ENCODE measurements at places on chromosomes 5 and 9.

DNA sequence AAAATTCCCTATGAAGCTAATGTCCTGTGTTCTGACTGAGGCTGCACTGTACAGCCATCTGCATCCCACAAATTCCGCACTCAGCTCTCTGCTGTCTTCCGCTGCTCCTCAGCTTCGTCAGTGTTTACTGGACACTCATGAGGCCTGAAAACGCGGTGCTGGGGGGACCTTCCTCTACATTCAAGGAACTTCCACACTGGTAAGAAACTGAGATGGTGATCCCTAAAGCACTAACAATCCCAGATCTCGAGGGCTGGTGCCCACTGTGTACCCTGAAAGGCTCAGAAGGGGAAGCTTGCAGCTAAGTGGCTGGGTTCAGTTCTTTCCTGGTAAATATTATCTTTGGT, 117.9 kb downstream of the NRG2 start:
- DNase-seq = no peak

- peak; percentile 12 for DNase-seq
These were observed 25.2 kb downstream of the COL23A1 start for GRCh38 chr5:178564811-178565550.

- no peak for DNase-seq
These were observed 85.1 kb downstream of the BRINP1 start for GRCh38 chr9:119284118-119284517.

GRCh38 chr9:14383294-14383693, 69.4 kb upstream of the NFIB start:
- DNase-seq = peak; percentile 81

GRCh38 chr9:123925161-123925560, 4.8 kb downstream of the DENND1A start:
- DNase-seq = no peak

DNA sequence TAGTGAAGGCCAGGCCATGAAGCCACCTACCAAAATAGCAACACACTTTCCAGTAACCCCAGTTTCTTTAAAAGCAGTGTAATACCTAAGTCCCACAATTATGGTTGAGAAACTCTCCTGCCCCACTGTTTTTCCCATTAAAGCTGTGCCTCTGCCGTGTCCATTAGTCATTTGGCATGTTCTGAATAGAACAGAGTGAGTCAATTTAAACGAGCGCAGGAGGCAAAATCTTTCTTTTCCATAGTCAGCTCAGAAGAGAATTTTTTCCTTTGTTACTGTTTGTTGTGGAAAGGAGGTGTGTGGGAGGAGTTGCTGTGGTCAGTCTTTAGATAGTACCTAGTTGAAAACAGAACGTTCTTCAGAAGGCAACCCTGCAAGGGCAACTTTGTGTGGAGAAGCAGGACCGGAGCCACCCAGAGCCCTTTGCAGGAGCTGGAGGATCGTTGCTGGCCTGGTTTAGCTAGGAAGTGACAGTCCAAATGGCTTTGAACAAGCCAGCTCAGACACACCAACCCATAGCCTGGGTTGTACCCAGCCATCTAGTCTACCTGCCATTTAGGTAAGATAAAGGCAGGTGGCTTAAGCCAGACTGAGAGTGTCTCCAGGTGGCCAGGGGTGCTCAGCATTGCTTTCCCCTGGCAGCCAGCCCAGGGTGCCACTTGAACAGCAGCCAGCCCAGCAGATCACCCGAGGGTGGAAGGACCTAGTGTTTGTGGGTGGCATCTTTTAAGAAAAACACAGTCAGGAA, 30.4 kb downstream of the GADD45G start:
- DNase-seq = no peak

- no peak for DNase-seq
These were observed 24.9 kb downstream of the GNAQ start for GRCh38 chr9:78006734-78007133.

DNA sequence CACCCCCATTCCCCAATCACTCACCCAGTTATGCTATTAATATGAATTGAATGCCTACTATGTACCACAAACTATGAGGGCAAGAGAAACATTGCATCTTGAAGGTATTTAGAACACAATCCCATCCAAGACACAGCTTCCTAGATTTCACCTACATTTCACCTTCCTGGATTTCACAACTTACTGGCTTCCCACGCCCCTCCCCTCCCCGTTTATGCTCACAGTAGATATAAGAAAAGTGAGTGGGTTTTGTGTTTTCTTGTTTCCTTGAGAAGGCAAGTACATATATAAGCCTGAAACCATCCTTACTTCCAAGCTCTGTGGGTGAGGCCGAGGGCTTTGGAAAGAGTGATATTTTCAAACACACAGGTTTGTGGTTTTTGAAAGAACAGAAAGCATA, 465.0 kb downstream of the BNC2 start:
- DNase-seq = no peak

DNA sequence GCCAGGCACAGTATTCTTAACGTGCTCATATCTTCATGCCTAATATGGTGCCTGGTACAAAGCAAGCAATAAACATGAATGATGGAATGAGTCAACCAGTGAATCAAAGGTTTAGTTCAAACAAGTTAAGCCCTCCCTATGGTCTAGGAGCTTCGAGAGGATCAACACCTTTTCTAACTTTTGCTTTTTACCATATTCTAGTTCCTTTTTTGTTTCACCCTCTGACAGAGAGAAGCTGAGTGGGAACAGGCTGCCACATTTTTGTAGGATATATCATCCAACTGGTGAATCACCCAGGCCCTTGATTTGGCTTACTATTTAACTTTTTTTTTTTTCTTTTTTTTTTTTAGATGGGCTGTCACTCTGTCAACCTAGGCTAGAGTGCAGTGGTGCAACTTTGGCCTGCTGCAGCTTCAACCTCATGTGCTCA, 39.3 kb upstream of the TNC start:
- no peak for DNase-seq

DNA sequence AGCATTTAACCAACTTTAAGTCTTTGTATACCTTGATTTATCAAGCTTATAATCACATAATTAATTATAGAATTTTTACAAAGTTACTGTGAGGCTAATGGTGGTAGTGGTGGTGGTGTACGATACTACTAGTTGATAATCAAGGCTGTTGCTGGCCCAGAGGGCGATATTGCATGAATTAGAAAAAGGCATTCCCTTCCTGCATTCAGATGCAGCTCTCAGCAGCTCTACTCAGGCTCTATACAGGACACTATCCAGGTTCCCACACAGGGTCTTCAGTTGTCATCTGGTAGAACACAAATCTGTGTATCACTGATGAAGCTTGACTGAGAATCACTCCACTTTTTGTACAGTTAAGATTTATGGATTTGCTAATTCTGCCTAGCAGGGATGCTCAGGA, 562.8 kb upstream of the C9orf72 start:
- DNase-seq = no peak

GRCh38 chr5:127987354-127988145, 96.0 kb upstream of the SLC12A2 start:
- DNase-seq = no peak

GRCh38 chr9:69170231-69170630, 3.8 kb upstream of the TJP2 start:
- DNase-seq = no peak

DNA sequence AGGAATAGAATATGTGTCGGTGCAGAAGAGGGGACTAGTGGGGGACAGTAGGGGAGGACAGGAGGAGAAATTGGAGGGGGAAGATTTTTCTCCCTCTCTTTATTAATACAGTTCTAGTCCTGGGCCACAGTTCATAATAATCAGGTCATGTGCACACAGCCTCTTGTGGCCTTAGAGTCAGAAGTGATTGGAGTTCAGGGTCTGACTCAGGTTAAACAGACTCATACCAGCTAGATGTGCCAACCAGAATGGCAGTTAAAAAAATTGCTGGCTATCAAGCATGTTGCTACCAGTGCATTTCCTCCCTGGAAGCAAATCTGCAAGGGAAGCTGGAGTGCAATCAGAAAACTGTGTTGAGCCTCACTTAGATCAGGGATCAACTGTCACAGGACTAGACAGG, 132.7 kb upstream of the MAP1B start:
- DNase-seq = no peak

DNA sequence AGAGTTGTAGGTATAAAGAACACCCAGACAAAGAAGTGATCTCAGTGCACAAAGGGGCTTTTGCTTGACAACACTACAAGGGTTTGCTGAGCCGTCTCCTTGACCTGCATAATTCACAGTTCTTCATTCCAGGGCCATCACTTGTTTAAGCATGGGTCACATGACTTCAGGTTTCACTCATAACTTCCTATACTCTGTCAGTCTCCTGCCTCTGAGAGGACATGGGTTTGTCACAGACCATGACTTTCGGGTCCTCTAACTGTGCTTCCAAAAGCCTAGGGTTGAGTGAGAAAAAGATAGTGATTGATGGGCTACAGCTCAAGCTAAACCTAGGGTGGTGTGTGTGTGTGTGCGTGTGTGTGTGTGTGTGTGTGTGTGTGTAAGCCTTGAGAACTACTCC, 166.4 kb downstream of the CDH6 start:
- DNase-seq = no peak

DNA sequence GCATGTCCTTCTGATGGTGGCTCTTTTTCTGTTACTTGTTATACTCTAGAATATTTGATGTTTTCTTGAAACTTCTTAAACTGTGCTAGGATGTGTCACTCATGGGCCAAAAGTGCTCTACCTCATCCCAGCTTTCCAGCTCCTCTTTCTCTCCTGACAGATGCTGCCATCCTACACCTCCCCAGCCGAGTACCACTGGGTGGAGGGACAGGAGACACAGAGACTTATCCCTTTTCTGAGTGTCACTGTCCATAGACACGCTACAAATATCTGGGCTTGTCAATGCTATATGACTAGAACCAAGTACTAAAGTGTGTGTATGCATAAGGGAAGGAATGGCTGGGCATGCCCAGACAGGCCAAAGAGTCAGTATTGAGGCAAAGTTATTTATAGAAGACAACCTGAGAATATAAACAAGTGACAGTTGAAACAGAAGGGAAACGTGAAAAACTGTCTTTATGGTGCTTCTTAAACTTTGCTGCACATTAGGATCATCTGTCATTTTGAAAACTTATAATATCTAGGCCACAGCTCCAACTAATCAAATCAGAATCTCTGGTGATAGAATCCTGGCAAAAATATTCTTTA, 188.0 kb downstream of the CARTPT start:
- DNase-seq = no peak

DNA sequence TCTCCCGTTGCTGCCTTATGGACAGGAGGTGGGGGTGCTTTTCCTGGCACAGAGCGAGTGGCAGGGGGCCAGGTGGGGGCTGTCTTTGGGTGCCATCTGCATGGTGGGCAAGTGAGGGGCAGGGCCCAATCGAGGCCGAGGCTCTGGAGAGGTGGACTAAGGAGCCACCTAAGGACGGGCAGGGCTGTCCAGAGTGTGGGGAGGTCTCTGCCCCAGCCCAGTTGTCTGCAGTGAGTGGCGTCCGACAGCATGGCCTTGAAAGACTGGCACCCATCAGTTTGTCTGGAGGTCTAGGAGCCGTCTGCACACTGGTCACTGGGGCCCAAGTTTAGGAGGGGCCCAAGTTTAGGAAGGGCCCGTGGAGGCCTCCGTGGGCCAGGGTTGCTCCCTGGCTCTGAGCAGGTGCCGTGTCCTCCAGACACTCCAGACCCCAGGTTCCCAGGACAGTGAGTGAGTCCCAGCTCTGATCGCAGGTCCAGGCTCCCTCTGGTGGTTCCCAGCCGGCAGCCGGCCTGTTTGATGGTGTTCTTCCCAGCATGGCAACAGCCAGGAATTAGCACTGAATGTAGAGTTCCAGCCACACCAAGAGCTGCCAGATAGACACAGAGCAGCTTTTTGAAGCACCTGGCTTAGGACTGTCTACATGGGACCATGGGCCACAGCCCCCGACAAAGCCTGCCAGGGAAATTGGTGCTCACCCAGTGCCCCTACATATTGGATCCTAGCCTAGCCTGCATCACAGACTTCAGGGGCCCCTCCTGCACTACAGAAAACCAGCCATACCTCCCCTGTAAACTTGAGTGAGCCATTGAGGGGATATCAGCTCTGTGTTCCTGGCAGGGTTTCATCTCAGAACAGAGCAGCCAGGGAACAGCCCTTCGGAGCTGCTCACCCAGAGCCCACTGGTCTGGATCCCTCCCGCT, 120.9 kb downstream of the WNK2 start:
- no peak for DNase-seq

- no peak for DNase-seq
These were observed 62.5 kb downstream of the CFAP95 start for GRCh38 chr9:69882998-69883565.

- no peak for DNase-seq
These were observed 19.9 kb downstream of the NEURL1B start for GRCh38 chr5:172660974-172661373.

DNA sequence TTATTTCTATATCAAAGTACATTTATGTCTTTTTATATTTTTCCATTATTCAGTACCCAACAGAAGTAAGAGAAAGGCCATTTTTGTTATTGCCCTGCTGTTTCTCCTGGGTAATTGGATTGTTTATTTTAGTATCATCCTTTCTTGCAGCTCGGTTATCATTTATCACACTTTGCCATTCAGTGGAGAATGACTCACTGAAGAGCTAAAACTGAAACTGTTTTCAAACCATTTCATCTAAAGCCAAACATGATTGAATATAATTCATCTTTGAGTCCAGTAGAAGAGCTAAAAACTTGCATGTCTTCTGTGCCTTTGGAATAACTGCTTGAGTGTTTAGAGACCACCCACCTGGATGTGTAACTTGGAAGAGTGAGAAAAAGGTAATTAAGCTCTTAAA, 139.5 kb upstream of the PRDM9 start:
- no peak for DNase-seq

- no peak for DNase-seq
These were observed 2.9 kb downstream of the B4GALT1 start for GRCh38 chr9:33164138-33164809.
